Hippocampal formation (tissue), 2 donors: ENCODE measurements at places on chromosomes 3 and 15.

DNA sequence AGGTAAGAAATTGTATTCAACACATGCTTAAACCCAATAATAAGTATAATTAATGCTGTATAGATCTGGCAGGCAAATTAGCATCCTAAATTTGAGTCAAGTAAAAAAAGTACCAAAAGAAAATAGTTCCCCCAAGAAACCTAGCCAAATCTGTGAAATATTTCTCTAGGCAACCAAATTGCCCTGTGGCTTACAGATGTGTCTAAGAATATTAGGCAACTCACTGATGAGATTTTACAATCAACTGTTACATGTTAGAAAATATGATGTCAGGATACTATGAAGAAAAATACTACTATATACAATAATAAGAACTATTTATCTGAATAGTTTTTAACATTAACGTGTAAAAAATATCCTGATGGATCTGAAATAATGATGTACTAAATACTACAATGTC, 397.1 kb downstream of the TIGIT start:
- no peak for DNase-seq

GRCh38 chr3:135627057-135627456, 338.5 kb upstream of the PPP2R3A start:
- DNase-seq = no peak

- DNase-seq = no peak
Measured at GRCh38 chr15:65978110-65978509, 108.8 kb downstream of the RAB11A start.

DNA sequence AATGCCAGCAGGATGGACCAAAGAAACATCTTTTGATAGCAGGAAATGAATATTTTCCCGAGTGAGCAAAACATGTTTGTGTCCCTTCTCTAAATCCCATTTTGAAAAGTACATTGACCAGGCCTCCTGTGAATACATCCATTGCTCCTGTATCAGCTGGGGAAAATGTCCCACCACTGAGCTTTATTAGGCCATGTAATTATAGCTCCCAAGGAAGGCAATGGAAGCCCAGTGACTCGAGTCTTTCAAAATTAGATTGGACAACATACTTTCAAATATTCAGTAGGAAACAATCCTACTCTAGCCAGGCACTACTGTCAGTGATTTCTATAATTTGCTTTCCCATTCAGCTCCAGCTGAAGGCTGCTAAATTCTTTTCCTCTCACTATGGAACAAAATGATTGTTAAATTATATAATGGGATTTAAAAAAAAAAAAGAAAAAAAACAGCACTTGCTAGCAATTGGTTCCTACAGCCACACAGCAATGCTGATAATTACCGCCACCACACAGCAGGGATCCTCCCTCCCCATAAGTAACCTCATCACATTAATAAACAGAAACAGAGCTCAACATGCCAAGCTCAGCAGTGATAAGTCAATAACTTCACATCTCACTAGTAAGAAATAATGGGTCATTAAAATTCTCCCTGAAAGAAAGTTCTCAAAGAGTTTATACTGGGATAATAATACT, 172.4 kb upstream of the SLC2A2 start:
- no peak for DNase-seq

DNA sequence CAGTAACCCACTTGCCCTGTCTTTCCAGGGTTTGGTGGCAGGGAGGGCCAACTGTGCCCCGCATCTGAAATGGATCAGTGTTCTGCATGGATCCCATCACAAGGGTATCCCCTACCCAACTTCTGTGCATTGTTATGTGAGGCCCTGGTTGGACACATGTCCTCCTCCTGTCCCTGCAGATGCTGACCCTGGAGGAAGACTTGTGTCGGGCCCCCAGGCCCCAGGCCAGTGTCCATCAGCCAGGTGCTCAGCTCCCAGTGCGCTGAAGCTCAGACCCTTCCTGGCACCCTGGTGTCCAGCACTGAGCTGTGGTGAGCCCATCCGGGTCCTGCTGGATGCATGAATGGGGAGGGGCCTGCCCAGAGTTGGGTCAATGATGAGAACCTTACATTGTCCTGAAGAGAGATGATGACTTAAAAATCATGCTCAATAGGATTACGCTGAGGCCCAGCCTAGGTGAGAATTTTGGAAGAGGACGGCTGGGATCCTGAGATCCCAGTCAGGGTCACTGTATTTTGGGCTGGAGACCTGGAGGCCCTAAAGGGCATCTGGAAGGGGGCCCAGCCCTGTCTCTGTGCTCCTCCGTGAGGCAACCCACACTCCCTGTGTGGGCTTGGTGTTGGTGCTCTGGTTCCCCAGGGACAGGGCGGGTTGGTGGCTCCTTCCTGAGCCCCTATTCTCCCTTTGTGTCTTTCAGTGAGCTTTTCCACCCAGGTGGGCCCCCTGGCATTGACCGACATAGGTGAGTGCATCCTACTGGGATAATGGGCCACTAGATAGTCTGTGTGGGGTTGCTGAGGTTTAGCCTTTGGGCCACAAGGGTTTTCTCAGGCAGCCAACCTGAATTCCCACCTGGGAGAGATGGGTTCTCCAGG, 199.1 kb downstream of the UBE3A start:
- DNase-seq = no peak

DNA sequence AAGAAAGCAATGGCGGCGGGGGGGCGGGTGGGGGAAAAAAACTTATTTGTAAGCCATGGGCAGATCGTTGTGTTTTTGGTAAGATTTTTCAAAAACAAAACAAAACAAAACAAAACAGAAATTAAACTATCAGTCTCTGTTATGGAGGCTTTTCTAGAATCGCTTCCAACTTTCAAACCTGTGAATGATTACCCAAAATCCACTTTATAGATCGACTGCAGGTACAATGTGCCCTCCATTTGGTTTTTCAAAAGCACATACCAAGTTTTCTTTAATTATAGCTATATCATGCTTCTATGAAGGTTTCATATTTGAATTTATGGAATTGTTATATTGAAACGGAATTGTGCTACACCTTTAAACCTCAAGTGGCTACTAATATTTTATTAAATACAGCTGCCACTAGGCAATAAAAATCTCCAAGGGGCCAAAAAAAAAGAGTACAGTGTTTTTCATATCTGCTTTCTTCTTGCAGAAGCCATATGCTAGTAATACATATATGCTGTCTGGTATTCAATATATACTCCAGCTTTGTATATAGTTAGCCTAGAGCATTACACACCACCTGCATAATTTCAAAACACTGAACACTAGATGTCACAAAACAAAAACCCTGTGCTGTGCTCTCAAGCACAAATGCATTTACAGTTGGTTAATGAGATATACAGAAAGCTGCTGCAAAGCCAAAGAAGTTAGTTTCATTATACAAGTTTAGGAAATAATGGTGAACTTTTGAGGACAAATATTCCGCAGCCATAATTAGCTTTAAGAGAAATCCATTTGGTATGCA, 683.8 kb upstream of the NR2F2 start:
- DNase-seq = no peak
